ENCODE measurements at places on chromosomes 2 and 18.

- no peak for DNase-seq
Observed at GRCh38 chr18:58687871-58688308, 16.6 kb downstream of the MALT1 start.

DNA sequence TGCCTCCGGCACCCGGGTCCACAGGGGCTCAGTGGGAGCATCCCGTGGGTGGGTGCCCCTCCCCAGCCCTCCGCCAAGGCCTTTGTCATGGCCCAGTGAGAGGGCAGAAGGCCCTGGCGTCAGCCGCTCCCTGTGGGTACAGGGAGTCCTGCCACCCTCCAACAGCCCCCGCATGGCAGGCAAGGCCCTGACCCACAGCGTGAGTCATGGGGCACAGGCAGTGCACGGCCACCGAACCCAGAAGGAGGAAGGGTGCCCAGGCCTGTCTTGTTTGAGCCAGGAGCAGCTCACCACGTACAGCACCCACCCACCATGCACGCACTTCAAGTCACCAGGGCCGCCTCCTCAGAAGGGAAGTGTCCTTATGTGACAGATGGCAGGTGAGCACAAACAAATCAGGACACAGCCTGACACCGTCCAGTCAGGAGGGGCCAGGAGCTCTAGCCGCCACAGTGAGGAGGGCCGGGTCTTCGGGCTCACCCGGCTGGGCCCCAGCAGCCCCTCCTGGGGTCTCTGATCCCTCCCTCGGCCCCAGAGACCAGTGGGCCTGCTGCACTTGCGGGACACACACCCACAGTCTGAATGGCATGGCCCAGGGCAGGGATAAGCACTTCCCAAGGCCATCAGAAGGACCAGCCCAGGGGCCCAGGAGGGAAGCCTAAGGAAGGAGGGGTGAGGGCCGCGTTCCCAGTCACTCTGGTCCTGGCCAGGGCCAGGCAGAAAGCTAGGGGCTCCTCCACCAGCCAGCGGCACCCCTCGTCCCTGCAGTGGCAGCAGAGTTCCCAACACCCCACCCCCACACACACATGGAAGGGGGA, 25.8 kb downstream of the BIN1 start:
- no peak for DNase-seq

DNA sequence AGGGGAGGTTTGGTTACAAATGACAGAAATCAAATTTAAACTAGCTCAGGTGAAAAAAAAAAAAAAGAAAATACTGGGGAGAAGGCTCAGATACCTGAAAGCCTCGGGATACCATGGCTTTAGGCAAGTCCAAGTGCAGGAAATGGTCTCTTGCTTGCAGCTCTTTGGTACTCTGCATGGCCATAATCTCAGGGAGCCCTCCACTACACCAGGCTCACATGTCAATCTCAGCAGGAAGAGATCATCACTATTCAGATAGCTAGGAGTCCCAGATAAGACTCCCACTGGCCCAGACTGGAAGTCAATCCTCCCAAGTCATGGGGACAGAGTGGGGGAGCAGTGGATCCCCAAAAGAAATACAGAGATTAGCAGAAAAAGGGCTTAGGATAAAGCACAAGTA, 64.8 kb upstream of the RALBP1 start:
- DNase-seq: no peak

DNA sequence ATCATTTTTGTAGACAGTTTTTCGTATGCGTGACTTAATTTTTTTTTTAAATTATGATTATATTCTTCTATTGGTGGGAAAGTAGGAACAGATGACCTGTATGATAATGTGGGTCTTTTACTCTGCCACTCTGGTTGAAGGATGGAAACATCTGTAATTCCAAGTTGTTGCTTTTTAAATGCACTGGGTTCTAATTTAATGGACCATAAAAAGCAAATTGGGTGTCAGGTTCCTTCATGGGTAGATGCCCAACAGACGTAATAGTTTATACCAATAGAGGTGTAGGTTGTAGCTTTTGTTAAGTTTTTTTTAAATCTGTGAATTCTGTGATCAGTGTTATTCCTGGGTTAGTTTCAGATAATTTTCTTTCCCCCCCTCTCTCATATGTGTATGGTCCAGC, 117.6 kb downstream of the MAP4K4 start:
- DNase-seq: no peak

GRCh38 chr18:58593938-58594337, 35.0 kb downstream of the ALPK2 start:
- DNase-seq: no peak
